ENCODE measurements at places on chromosomes 16 and 17. TPM values are rescaled to one million over a fixed set of nuclear protein-coding genes. Genes with fewer than 3 reads are reported as not detected.

DNA sequence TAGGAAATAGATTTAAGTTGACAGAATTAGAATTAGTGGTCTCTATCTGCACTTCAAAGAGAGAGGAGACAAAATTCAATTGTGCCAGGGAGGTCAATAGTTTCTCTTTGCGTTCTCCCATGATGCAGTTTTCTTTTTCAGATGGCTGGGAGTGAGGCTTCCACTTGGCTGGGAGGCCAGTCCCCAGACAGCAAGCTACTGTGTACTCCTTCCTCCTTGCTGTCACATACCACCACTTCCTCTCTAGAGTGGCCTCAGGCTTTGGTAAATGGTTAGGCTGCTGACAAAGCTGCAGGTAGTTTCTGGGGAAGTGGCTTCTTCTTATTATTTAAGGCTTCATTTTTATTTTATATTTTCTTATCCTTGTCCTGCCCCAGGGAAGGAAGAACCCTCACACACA is 106.2 kb upstream of the HS3ST4 start:
- DNase-seq: no peak

DNA sequence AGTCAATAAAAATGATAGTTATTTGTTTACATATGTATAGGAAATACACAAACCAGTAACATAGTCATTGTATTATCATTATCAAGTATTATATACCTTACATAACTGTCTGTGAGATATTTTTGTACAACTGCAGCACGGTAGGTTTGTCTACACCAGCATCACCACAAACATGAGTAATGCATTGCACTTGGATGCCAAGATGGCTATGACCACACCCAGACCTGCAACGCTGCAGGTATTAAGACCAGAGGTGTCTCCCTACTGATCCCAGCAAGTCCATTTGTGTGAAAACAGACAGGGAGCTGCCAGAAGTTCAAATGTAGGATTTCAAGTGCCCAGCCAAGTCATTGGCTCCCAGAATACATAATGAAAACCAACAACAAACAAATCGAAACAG is 34.2 kb upstream of the NOS2 start:
- DNase-seq: no peak

Gene CYB5D1
- 17.9 TPM for total RNA-seq

Gene CHAD
- not detected for total RNA-seq

Gene SMPD3
- total RNA-seq: 0.17 TPM

Gene FBXL20
- total RNA-seq: 20.2 TPM
